ENCODE measurements at places on chromosomes 16 and 17.

- no peak for DNase-seq
These were observed 44.3 kb downstream of the ELAC2 start for GRCh38 chr17:12973496-12974004.

GRCh38 chr16:19294156-19294649 lies 8.7 kb downstream of the CLEC19A start:
- DNase-seq = no peak

- no peak for DNase-seq
These were observed 3.3 kb downstream of the KRT14 start for GRCh38 chr17:41583137-41584127.

GRCh38 chr17:18176176-18176575 lies 7.5 kb upstream of the ALKBH5 start:
- DNase-seq = no peak

DNA sequence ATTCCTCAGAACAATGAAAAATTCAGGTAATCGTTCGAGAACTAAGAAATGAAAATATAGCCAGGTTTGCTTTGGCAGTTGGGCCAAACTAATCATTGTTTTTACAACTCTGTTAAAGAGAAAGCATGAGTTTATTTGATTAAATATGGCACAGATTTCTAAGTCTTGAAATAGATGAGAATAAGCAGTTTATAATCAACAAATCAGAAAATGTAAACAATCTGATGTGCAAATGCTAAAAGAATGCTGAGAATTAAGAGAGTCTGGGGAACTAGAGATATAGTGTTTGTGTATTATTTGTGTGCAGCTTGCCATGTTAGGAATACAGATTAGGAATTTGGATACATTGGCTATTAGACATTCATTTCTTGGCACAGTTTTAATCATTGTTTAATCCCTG lies 212.5 kb downstream of the TANC2 start:
- DNase-seq = no peak

DNA sequence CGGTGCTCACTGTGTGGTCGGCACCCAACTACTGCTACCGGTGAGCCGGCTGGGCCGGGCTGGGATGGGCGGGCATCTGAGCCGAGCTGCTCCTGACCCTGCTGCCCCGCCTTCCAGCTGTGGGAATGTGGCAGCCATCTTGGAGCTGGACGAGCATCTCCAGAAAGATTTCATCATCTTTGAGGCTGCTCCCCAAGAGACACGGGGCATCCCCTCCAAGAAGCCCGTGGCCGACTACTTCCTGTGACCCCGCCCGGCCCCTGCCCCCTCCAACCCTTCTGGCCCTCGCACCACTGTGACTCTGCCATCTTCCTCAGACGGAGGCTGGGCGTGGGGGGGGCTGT lies 6.9 kb downstream of the TBX6 start:
- DNase-seq = no peak

GRCh38 chr17:80393961-80394360 lies 21.0 kb upstream of the ENDOV start:
- no peak for DNase-seq

DNA sequence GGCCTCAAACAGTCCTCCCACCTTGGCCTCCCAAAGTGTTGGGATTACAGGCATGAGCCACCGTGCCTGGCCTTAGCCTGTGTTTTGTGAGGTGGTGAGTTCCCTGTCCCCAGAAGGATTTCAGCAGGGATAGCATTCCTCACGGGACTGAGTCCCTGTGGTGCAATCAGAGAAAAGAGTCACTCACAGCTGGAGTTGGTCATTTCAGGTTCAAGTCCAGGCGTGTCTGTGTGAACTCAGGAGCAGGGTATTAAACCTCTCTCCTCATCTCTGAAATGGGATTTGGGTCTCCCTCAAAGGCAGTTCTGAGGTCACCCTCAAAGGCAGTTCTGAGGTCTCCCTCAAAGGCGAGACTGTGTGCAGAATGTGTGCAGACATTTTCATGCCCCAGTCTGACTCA lies 28.6 kb downstream of the NPTX1 start:
- no peak for DNase-seq

DNA sequence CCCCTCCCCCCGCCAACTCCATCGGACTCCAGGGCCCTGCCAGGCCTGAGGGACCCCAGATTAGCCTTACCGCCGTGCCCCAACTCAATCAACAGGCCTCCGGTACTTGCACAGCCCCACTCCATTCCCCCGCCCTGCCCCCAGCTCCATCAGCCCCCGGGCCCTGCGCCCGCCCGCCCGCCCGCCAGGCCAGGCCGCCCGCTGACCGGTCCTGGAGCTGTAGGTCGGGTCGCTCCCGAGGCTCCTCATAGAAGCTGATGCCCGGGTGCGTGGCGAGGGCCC lies 308 bp downstream of the GTF3C1 start:
- no peak for DNase-seq

- no peak for DNase-seq
These were observed 201.1 kb upstream of the ASIC2 start for GRCh38 chr17:33494151-33494550.

DNA sequence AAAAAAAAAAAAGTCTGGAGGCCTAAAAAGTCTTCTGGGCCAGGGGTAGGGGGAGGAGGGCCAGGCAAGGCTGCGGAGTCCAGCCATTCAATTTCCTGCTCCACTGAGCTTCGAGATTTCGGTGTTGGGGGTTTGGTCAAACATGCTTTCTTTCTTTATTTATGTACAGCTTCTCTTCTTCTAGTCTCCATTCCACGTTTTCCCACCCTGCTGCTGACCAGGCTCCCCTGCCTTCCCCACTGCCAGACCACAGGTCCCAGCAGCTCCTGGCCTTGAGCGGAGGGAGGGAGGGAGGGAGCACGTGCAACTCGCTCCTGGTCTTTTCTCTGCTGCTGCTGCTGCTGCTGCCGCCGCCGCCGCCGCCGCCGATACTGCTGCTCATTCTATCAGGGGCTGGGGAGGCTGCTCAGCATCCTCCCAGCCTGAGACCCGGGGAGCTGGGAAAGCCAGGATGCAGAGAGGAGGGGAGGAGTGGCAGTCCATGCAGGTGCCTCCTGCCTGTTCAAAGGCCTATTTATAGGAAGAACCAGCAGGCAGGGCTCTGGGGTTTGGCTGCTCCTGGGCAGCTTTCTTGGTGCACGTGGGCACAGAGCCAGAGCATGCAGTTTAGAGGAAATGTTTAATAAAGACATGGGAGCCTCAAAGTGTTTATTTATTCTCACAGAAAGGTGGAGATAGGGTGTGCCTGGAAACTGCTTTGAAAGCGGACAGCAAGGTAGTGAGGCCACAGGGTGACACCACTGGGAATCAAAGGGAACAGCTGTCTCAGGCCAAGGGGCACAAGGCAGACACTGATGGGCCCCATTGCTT lies 23.4 kb upstream of the ZFHX3 start:
- no peak for DNase-seq

DNA sequence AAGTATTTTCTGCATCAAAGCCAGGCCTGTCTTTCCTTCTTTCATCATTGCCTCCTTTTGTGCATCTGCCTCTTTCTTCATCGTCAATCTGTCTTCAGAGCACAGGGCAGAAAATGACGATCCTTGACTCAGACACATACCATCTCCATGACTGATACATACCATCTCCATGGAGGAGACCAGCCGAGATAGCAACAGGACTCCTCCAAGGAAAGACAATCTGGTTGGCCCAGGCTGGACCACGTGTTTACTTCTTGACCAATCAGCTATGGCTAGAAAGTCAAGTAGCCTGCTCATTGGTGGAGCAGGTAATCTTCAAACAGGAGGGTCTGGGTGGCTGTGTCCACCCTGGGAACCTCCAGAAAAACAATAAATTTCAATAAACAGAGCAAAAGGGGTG lies 164.6 kb downstream of the CPPED1 start:
- DNase-seq = no peak

GRCh38 chr17:66776999-66777688 lies 57.8 kb upstream of the CACNG5 start:
- no peak for DNase-seq

- no peak for DNase-seq
These were observed 22.3 kb downstream of the PTRH2 start for GRCh38 chr17:59684967-59685366.

- DNase-seq = no peak
These were observed 4.6 kb upstream of the TAF15 start for GRCh38 chr17:35804658-35805192.

- no peak for DNase-seq
These were observed 74.9 kb upstream of the ZNF423 start for GRCh38 chr16:49930841-49931240.

- no peak for DNase-seq
These were observed 12.4 kb downstream of the TMEM94 start for GRCh38 chr17:75468779-75469373.

All from cortex of kidney (tissue), 1 donor.